ENCODE measurements at places on chromosomes 3 and 15.

GRCh38 chr15:62118520-62119226 is 46.4 kb downstream of the C2CD4B start:
- DNase-seq: peak; percentile 36

- no peak for DNase-seq
Measured at GRCh38 chr3:191239407-191240031, 40.5 kb downstream of the OSTN start.

- DNase-seq: no peak
Measured at GRCh38 chr3:157063469-157063868, 96.5 kb downstream of the CCNL1 start.

- DNase-seq: no peak
Measured at GRCh38 chr3:127479449-127479848, 111.1 kb downstream of the TPRA1 start.

DNA sequence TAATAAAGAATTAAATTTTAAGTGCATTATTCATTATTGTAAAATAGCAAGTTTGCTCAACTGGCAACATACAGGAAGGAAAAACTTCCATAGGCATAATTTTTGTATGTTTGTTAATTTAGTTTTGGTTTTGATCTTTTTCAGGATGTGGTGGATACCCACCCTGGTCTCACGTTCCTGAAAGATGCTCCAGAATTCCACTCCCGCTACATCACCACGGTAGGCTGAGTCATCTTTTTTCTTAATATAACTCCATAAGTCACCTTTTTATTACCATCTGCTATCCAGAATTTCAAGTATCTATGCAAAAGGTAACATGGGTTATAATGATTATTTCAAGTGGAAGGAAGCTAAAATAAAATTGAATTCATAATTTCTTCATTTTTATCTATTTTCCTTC is 104.8 kb downstream of the PPP2R3A start:
- DNase-seq: peak; percentile 90

DNA sequence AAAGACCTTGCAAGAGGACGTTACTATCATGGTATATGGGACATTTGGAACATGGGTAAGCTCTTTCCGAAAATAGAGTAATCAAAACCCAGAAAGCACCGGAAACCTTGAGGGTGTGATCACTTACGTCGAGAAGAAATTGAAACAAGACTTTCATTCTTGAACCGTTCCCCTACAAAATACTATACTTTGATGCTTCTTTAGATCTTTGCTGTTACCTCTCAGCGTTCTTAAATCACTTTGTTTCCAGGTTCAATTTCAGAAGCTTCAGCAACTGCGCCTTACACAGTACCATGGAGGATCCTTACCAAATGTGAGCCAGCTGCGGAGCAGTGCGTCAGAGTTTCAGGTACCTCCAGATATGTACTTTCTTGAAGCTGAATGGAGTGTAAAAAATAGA is 10.1 kb downstream of the CRTC3 start:
- DNase-seq: no peak

DNA sequence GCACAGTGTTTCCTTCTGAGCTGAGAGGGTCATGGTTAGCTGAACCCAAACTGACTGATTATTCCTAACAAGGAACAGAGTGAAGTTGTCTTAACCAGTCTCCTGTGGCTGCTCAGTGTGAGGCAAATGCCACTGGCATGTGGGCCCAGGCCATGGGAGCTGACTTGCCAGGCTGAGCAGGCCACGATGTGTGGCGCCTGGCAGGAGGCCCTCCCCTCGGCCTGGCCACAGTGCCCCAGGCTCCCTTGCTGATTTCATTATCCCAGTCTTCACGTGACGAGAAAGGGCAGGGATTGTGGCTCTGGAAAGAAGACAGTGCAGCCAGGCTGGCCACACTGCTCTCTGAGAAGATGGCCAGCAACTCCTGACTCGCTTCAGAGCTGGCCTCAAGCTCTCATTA is 58.8 kb downstream of the SLCO2A1 start:
- DNase-seq: no peak

DNA sequence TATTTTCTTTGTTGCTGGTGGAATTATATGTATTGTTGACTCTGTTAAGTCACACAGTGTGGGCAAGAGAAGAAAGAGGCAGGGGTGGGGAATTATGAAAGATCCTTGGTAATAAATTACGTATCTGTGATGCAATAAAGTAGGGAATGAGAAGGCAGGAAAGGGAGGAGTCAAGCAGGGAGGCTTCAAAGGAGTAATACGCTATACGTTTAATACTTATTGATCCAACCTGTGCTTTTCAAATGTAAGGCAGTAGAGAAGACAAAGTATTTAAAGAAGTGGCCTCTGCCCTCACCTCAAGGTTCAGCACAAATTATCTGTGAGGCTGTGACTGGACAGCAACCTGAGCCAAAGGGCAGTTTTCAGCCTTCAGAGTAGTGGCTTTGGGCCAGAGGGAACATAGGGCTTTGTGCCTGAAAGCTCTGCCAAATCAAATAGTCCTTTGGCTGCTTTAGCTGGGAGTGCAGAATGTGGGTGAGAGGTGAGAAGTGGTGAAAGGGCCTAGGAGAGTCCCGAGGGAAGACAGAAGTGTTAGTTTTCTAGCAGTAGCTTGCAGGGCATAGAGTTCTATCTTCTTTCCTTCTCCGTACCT is 1.2 kb upstream of the PLIN1 start:
- peak; percentile 95 for DNase-seq

DNA sequence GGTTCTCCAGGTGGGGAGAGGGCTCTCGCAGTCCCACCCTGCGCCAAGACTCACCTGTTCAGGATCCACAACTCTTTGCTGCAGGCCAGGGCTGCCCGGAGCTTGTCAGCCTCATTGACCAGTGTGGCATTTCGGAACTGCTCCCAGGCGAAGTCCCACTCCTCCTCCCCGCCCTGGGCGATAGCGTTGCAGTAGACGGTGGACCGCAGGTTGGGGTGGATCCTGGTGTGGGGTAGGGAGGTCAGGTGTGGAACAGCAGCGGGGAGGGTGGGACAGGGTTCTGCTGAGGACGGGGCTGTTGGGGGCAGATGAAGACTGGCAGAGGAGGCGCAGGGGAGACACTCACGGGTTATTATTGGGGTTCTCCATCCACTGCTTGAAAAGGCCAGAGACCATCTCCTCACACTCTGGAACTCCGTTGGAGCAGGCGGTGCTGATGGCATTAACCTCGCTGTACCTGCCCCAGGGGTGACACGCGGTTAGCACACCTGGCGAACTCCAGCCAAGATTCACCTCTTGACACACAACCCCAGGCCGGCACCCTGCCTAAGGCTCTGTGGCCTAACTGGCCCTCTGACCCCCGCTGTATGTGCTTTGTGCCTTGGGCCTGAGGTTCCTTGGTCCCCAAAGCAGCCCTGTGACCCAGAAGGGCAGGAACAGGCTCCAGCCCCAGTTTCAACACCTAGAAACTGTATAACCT is 16.1 kb downstream of the MESP2 start:
- DNase-seq: no peak

- DNase-seq: no peak
Measured at GRCh38 chr3:32835961-32836360, 18.2 kb downstream of the TRIM71 start.

GRCh38 chr3:43958005-43958770 is 267.4 kb downstream of the ABHD5 start:
- DNase-seq: no peak

- DNase-seq: no peak
Measured at GRCh38 chr3:65045138-65045537, 357.3 kb upstream of the ADAMTS9 start.

DNA sequence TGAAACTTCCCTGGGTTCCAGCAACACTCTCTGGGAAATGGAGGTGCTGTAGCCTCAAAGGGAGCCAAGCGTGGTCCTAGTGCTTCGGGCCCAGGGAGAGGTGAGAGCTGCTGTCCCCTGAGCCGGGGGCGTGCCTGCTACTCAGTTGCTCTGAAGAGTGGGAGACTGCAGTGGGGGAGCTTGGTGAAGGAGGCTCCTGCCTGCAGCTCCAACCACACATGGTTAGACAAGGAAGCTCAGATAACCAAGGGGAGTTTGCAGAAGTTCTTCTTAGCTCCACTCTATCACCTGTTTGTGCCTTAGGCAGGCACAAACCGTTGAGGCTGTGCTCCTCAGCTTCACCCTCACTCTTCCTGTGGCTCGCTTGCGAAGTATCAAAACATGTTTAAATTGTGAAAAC is 53.6 kb upstream of the TRPM1 start:
- DNase-seq: no peak

GRCh38 chr3:59978979-59979378 is 929.2 kb upstream of the CFAP20DC start:
- DNase-seq: no peak

DNA sequence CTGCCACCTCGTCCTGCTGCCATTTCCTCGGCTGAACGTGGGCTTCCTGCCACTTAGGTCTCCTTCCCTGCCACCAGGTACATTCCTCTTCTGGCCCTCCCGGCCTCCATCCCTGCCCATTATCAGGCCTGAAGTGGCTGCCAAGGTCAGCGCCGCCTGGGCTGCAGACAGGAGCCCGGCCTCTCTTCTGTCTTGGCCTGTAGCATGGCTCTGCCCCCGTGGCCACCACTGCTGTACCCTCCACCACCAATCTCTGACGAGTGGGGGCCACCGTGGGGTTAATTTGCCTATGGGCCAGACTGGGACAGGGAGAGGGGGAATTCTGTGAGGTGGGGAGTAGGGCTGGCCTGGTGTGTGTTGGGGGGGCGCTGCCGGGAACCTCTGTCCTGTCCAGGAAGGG is 2.0 kb upstream of the BAHD1 start:
- no peak for DNase-seq

- peak; percentile 40 for DNase-seq
Measured at GRCh38 chr15:49530092-49530491, 90.5 kb downstream of the FAM227B start.

DNA sequence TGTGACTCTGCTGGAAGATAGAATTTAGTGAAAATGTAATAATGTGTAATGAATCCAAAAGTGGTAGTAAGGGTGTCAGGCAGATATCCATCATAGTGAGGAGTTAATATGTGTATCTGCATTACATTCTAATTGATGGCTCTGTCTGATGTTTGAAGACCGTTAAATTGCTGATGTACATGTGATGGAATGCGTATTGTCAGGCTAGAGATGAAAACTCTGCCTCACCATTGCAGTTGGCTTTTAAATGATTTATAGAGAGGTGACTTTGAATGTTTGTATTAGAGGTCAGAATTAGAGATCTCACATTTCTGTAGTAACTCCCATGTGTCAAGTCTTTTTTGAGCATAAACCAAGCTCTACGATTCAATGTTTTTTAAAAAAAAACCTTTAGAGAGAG is 234.6 kb downstream of the NAALADL2 start:
- DNase-seq: no peak

GRCh38 chr3:48784426-48785120 is 63.1 kb downstream of the PRKAR2A start:
- DNase-seq: peak; percentile 56

- DNase-seq: no peak
Measured at GRCh38 chr3:105409364-105409763, 42.7 kb downstream of the ALCAM start.

- DNase-seq: peak; percentile 76
Measured at GRCh38 chr3:143307613-143308183, 188.1 kb downstream of the CHST2 start.

- DNase-seq: no peak
Measured at GRCh38 chr3:102691507-102691906, 256.7 kb downstream of the ZPLD1 start.

DNA sequence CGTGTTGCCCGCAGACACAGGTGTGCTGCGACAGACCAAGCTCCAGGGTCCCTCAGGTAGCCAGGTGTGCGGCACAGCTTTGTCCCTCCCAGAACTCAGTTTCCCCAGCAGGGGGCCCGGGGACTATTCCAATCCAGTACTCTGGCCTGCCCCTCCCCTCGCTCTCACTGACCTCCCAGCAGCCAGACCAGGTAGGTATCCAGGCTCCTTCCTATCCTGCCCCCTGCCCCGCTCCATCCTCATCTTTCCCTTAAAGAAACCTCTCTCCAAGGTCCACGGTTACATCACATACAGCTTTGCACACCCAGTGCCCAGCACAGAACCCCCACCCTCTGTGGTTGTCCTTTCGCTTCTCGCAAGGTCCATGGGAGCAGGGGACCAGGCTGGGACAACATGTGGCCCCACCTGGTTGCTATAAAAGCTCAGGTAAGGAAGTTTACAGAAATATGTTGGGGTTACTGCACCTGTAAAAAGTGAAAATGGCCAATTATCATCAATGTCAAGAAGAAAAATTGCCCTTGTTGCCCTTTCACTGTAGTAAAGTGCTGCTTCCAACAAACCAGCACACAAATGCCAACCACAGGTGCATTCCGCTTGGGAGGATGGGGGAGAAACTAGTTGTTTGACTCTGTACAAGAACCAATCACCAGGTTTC is 7.3 kb upstream of the CYP11A1 start:
- no peak for DNase-seq

DNA sequence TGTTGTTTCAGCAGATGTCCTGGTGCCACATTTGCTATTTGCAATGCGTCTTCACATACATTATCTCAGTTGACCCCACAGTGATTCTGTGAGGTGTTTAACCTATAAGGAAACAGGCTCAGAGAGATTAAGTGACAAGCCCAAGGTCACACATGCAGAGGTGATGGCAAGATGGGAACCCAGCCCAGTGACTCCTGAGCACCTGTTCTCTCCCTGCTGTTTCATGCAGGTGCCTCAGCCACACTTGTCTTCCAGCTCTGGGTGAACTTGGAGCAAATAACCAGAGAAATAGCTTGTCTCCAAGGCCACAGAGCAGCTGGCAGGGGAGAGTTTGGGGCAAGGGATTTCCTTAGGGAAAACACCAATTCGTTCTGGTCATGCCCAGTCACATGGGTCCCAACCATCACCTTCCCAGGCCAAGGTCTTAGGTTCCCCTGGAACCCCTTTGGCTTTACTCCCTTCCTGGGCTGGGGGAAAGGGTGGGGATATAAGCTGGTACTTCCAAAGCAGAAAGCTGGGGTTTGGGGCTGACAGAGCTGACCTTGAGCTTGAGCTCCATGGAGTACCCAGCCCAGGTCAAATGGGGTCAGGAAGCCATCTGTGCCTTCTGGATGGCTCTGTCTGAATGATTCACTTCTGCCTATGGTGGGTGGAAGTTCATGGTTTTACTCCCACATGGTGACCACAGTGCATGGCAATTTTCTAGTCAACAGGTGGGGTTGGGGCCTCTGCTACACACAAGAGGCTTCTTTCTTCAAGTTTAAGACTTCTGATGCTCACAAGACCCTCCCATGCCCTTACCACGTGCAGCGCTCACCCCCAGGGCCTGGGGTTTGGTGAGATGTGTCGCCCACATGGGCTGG is 22.4 kb downstream of the LIPC start:
- peak; percentile 45 for DNase-seq

- no peak for DNase-seq
Measured at GRCh38 chr3:37833302-37834186, 28.1 kb upstream of the CTDSPL start.

GRCh38 chr3:64343689-64344430 is 118.6 kb upstream of the PRICKLE2 start:
- DNase-seq: peak; percentile 81

- no peak for DNase-seq
Measured at GRCh38 chr3:56860939-56861338, 59.2 kb upstream of the ARHGEF3 start.

- no peak for DNase-seq
Measured at GRCh38 chr3:52328536-52329080, 12.5 kb downstream of the DNAH1 start.

DNA sequence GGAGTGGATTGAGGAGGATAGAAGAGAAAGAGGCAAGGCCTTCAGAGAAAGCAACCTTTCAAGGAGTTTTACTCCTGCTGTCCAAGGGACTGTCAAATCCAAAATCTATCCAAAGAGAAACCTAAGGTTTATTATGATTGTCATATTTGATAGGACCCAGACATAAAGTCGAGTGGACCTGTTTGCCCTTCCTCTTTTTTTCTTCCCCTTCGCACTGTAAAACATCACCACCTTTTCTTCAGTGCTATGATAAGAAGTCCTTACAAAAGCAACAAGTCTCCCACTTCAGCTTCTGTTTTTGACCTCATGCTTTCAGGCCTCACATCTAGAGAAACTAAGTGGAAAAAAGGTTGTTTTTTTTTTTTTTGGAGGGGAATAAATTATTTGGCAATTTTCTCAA is 73.0 kb downstream of the TRPC1 start:
- no peak for DNase-seq
